Mucosa of gallbladder (tissue), 1 donor: ENCODE measurements at places on chromosomes 3 and 15. TPM values are rescaled to one million over a fixed set of nuclear protein-coding genes. Genes with fewer than 3 reads are reported as not detected.

GRCh38 chr15:89521605-89522004 lies 25.2 kb upstream of the RHCG start:
- DNase-seq = no peak

- DNase-seq = no peak
These were observed 11.2 kb downstream of the TMC3 start for GRCh38 chr15:81362790-81363189.

DNA sequence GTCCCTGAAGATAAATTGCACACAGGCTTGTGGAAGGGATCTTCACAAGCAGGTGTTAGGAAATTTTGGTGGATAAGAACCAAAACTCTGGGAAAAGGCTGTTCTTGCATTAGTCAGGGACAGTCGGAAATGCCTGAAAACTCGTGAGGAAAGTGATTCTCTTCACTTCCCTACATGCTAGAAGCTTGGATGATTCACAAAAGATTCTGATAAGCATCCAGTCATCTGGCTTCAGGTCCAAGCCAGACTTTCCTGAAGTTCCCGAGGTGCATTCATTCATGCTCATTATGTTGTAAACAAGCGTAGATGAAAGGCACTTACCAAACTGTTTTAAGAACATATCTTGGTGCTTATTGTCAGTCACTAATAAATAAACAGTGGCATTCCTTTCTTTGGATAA lies 1028.7 kb downstream of the NTRK3 start:
- no peak for DNase-seq

Gene TMCO5A
- total RNA-seq = 0.14 TPM

DNA sequence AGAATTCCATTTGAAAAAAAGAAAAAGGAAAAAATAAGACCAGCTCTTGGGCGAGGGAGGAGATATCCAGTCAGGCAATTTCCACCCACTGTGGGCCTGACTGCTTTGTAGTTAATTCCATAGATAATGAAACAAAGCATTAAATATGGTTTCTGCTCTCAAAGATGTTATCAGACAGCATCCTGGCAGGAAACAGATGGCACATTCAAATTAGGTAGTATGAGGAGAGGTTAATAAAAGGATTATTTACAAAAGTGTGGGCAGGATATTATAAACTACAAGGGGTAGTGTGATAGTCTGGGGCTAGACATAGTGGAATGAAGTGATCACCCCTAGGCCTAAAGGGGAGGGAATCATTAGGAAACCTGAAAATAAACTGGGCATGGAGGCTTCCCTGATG lies 193.2 kb downstream of the CLSTN2 start:
- DNase-seq = no peak

DNA sequence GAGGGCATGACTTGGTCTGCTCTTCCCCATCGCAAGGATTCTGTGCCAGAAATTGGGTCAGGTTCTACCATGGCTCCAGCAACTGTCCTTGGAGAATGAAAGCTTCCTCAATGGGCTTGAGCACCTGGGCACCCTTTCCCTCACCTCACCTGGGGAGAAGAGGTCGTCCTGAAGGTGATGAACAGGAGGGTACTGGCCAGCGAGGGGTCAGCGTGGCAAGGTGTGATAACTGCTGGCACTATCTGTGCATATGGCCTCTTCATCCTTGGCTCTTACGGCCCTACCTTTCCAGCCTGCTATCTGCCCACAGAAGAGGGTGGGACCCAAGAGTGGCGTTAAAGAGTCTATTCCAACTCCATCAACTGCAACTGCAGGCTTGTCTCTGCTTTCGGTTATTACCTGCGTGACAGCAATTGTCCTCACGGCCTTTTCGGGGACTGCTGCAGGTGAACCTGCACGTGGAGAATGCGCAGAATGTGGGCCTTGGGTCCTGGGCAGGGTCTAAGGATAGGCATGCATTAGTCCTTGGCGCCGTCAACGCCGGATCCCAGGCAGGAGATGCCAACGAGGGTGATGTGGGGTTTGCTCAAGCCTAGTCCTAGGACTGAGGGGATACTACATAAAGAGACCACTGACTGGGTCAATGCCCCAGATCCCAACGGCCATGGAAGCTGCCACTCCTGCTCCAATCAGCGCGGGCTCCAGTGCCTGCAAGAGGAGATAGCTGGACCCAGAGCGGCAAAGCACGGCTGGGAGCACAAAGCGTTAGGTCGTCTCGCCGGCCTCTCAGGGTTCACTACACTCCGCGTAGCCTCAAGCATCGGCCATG lies 625 bp upstream of the RBM15B start:
- no peak for DNase-seq

DNA sequence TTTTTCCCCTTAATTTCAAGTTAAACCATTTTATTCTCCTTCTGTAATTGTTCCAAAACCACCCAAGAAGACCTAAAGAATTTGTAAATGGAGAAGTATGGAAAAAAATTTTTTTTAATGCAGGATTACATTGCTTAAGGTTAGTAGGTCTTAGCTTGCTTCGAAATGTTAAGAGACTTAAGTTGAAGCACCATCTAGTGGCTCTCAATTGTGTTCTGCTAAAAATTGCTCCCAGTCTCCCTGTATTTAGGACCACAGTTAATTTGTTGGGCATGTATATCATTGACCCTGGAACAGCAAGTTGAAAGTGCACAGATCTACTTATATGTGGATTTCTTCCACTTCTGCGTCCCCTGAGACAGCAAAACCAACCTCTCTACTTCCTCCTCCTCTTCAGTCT lies 32.4 kb downstream of the CD200R1L start:
- DNase-seq = no peak

Gene ALG1L2
- total RNA-seq = 1.2 TPM

Gene CYP1A1
- total RNA-seq = 13.8 TPM

Gene FOXB1
- not detected for total RNA-seq

Gene CADPS
- total RNA-seq = 37.2 TPM

Gene GOLGA8S
- total RNA-seq = 0.29 TPM

- DNase-seq = no peak
These were observed 52.7 kb downstream of the NFKBIZ start for GRCh38 chr3:101902041-101902440.

Gene KNG1
- 0.43 TPM for total RNA-seq
